Activated CD4-positive, alpha-beta memory T cell treated with anti-CD3 and anti-CD28 coated beads, Interleukin-2, amount 10 ng/mL, durations not matched to agents 7 days and 5 days (primary cell): ENCODE measurements at places on chromosomes 2 and 18. TPM values are rescaled to one million over a fixed set of nuclear protein-coding genes. Genes with fewer than 3 reads are reported as not detected.

The SP140 gene
- 137 TPM for total RNA-seq

DNA sequence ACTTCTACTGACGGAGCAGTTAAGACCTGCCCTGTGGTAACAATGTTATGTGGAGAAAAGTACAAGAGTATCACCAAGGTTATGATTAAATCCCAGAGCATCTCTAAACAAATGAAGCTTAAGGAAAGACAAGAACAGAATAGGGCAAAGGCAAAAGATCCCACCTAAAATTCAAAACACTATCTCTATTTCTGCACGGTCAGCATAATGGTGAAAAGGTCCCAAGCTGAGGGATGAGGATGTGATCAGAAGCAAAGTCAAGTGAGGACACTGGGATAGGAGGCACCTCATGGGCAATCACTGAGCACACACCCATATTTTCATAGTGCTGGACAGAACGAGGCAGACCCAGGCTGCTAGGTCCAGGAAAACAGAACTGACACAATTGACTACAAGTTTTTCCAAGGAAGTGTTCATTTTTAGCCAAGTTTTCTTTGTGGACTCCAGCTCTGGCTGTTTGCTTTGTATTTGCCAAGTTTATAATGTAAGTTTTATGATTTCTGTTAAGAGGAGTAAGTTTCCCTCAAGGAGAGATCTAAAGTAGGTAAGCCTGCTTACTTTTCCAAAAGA is 77.8 kb downstream of the NCKAP5 start:
- no peaks in the 10 kb centered on the region for H3K36me3 ChIP-seq
- no peak overlapping the region for H3K27ac ChIP-seq
- H3K27me3 ChIP-seq: no peaks in the 10 kb centered on the region
- no peaks in the 10 kb centered on the region for H3K4me1 ChIP-seq

DNA sequence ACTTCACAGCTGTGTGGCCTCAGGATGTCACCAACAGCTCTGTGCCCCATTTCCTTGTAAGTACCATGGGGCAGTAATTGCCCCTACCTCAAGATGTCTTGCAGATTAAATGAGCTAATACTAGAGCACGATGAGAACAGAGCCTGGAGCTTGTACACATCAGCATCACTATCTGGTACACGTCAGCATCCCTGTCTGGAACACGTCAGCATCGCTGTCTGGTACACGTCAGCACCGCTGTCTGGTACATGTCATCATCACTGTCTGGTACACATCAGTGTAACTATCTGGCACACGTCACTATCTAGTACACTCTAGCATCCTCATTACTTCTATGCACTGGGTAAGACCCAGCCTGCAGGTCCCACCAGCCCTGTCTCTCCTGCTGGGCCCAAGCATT is 37.2 kb downstream of the AQP12A start:
- no peaks in the 10 kb centered on the region for H3K36me3 ChIP-seq
- no peak for DNase-seq
- no peak overlapping the region for H3K4me3 ChIP-seq
- no peaks in the 10 kb centered on the region for H3K4me1 ChIP-seq
- no peaks in the 10 kb centered on the region for H3K27me3 ChIP-seq

The ERLEC1 gene
- total RNA-seq: 32.6 TPM

- H3K27me3 ChIP-seq: peaks cover 42% of the 10 kb centered on the region
- no peak within 1 kb of the TSS for H3K27ac ChIP-seq
- H3K36me3 ChIP-seq: no peaks in the 10 kb centered on the region
- H3K4me1 ChIP-seq: peaks cover 8% of the 10 kb centered on the region
- H3K4me3 ChIP-seq: peak within 1 kb of the TSS; percentile 49
Measured at GRCh38 chr2:121284463-121285449, at the start of gene TFCP2L1. Gene TFCP2L1 (minus strand): TSS chr2:121285202. CDS start chr2:121285109, 93 bp downstream.

GRCh38 chr2:37875403-37875906 is 49.6 kb upstream of the RMDN2 start:
- H3K27me3 ChIP-seq: no peaks in the 10 kb centered on the region
- DNase-seq: no peak
- H3K36me3 ChIP-seq: no peaks in the 10 kb centered on the region
- H3K27ac ChIP-seq: no peak overlapping the region

The UGT1A7 gene
- not detected for total RNA-seq

The MRO gene
- total RNA-seq: not detected

GRCh38 chr18:48671561-48671945 is 132.7 kb downstream of the CTIF start:
- no peaks in the 10 kb centered on the region for H3K27me3 ChIP-seq
- no peak for DNase-seq
- H3K27ac ChIP-seq: no peak overlapping the region
- H3K4me1 ChIP-seq: peaks cover 3% of the 10 kb centered on the region

GRCh38 chr18:10508591-10508990 is 17.2 kb upstream of the NAPG start:
- H3K4me1 ChIP-seq: no peaks in the 10 kb centered on the region
- no peaks in the 10 kb centered on the region for H3K36me3 ChIP-seq
- DNase-seq: no peak
- H3K27ac ChIP-seq: no peak overlapping the region
- no peak overlapping the region for H3K4me3 ChIP-seq
- peaks cover 6% of the 10 kb centered on the region for H3K27me3 ChIP-seq

The ASTL gene
- 0.25 TPM for total RNA-seq

- peaks cover 17% of the 10 kb centered on the region for H3K4me1 ChIP-seq
- H3K27me3 ChIP-seq: peaks cover 10% of the 10 kb centered on the region
- no peak overlapping the region for H3K4me3 ChIP-seq
- no peak overlapping the region for H3K27ac ChIP-seq
- no peaks in the 10 kb centered on the region for H3K36me3 ChIP-seq
Measured at GRCh38 chr2:200300638-200301314, 5.7 kb upstream of the SPATS2L start.

The LIMS2 gene
- total RNA-seq: 15.0 TPM

The TLX2 gene
- total RNA-seq: 2.6 TPM

GRCh38 chr2:241885946-241886643 is 16.6 kb downstream of the RTP5 start:
- H3K27me3 ChIP-seq: no peaks in the 10 kb centered on the region
- peaks cover 30% of the 10 kb centered on the region for H3K36me3 ChIP-seq
- no peak for DNase-seq
- H3K4me3 ChIP-seq: no peak overlapping the region

DNA sequence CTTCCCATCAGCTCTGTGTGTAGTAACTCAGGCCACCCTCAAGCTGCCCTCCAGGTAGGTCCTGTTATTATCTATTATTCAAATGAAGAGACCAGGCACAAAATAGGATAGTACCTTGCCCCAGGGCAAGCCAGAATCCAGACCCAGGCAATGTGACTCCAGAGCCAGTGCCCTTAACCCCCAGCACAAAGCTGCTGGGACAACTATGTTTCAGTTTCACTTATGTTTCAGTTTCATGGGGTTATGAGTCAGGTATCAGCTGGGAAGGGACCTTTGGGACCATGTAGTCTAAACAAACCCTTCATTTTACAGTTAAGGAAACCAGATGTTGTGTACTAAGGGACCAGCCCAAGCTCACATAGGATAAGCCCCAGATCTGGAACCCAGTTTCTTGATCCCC is 10.0 kb downstream of the HK2 start:
- peaks cover 15% of the 10 kb centered on the region for H3K36me3 ChIP-seq
- no peaks in the 10 kb centered on the region for H3K27me3 ChIP-seq
- peak overlapping the region; percentile 89 for H3K27ac ChIP-seq
- DNase-seq: peak; percentile 54
- peak overlapping the region; percentile 65 for H3K4me3 ChIP-seq
- H3K4me1 ChIP-seq: peaks cover 91% of the 10 kb centered on the region

GRCh38 chr2:46390036-46390435 is 89.3 kb upstream of the TMEM247 start:
- H3K4me3 ChIP-seq: no peak overlapping the region
- H3K27me3 ChIP-seq: peaks cover 3% of the 10 kb centered on the region
- DNase-seq: no peak
- H3K27ac ChIP-seq: no peak overlapping the region

The DYNAP gene
- not detected for total RNA-seq

The EFEMP1 gene
- total RNA-seq: not detected

The LYG2 gene
- not detected for total RNA-seq

DNA sequence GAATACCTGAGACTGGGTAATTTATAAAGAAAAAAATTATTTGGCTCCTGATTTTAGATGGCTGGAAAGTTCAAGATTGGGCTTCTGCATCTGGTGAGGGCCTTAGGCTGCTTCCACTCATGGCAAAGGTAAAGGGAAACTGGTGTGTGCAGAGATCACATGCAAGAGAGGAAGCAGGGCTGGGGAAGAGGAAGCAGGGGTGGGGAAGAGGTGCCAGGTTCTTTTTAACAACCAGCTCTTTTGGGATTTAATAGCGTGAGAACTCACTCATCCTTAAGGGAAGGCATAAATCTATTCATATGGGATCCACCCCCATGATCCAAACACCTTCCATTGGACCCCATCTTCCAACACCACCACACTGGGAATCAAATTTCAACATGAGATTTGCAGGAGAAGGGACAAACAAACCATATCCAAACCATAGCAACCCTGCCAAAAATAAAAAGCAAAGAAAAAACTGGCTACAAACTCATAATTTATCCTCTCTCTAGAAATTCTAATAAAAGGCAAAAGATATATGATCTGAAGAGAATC is 30.4 kb downstream of the PRKRA start:
- H3K36me3 ChIP-seq: peaks cover 63% of the 10 kb centered on the region
- no peaks in the 10 kb centered on the region for H3K27me3 ChIP-seq
- H3K4me1 ChIP-seq: peaks cover 38% of the 10 kb centered on the region
- no peak overlapping the region for H3K27ac ChIP-seq

DNA sequence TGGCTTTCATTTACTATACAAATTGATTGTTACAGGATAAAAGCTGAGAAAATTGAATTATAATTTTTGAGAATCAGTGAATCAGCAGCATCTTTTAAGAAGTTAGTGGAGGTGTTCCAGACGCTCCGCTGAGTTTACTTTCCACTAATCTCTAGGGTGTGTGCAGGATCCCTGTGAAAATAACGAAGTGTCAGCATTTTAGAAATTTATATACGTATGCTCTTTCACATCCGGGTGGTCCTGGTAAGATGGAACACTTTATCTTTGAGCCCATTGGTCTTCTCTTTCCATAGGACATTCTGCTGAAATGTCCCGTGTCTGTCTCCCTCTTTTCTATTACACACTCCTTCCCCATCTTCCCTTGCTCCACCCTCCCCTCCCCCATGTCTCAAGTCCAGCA is 268.6 kb upstream of the LRRTM1 start:
- no peaks in the 10 kb centered on the region for H3K27me3 ChIP-seq
- DNase-seq: no peak
- H3K27ac ChIP-seq: no peak overlapping the region
- H3K4me1 ChIP-seq: no peaks in the 10 kb centered on the region
- H3K4me3 ChIP-seq: no peak overlapping the region

DNA sequence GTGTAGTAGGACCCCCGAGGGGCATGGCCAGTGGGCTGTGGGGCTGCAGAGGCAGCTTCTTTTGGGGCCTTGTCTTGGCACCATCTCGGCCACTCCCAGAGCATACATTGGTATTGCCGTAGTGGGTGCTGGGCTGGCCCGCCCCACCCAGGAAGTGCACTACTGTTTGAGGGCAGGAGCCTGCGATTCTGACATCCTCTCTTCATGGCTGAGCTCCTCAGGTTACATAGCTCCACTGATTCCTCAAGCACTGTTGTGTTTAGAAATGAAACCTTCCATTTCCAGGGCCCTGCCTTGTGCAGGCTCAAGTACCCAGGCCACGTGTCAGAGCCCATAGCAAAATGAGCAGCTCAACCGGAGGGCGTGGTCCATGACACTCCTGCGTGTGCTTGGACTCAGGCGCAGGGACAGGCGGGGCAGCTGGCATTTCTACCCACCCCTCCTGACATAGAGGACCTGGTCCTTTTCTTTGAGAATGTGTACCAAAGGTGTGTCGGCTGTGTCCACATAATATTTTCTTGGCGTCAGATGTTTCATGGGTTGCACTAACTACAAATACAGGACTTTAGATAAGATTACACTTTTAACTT is 67.9 kb downstream of the DGKD start:
- H3K4me3 ChIP-seq: peak overlapping the region; percentile 70
- no peaks in the 10 kb centered on the region for H3K27me3 ChIP-seq
- peak overlapping the region; percentile 99 for H3K27ac ChIP-seq

The COL6A3 gene
- total RNA-seq: 1.3 TPM

- no peaks in the 10 kb centered on the region for H3K27me3 ChIP-seq
- no peak for DNase-seq
- H3K4me1 ChIP-seq: no peaks in the 10 kb centered on the region
- no peak overlapping the region for H3K4me3 ChIP-seq
- no peak overlapping the region for H3K27ac ChIP-seq
- H3K36me3 ChIP-seq: no peaks in the 10 kb centered on the region
Measured at GRCh38 chr18:72056171-72056570, 488.0 kb downstream of the CBLN2 start.

- H3K27me3 ChIP-seq: peaks cover 6% of the 10 kb centered on the region
- peak overlapping the region; percentile 84 for H3K4me3 ChIP-seq
- H3K27ac ChIP-seq: peak overlapping the region; percentile 72
- peaks cover 36% of the 10 kb centered on the region for H3K36me3 ChIP-seq
- peaks cover 63% of the 10 kb centered on the region for H3K4me1 ChIP-seq
Measured at GRCh38 chr2:12718015-12718671, 1.4 kb downstream of the TRIB2 start.

GRCh38 chr2:216113572-216113971 is 4.4 kb downstream of the XRCC5 start:
- DNase-seq: no peak
- H3K27ac ChIP-seq: peak overlapping the region; percentile 88
- H3K4me1 ChIP-seq: peaks cover 87% of the 10 kb centered on the region
- peaks cover 84% of the 10 kb centered on the region for H3K36me3 ChIP-seq
- no peaks in the 10 kb centered on the region for H3K27me3 ChIP-seq

GRCh38 chr18:48620071-48620470 is 81.2 kb downstream of the CTIF start:
- no peaks in the 10 kb centered on the region for H3K4me1 ChIP-seq
- no peaks in the 10 kb centered on the region for H3K36me3 ChIP-seq
- H3K4me3 ChIP-seq: no peak overlapping the region
- H3K27me3 ChIP-seq: no peaks in the 10 kb centered on the region
- no peak overlapping the region for H3K27ac ChIP-seq

DNA sequence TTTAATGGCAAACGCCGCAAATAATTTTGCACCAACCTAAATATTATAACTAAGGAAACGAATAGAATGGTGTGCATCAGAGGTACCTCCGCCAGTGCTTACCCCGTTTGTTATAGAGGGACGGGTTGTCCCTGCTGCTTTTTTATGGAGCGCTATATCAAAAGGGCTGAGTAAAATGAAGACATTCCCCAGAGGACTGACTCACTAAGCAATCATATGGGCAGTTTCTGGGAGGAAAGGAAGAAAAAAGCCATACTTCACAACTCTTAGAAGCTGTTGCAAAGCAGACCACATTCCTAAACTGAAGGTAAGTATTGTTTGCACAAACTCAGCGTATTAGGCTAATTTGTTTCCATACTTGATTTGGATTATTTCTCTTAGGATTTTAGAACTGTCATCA is 12.9 kb downstream of the ID2 start:
- H3K27ac ChIP-seq: no peak overlapping the region
- no peak for DNase-seq
- no peak overlapping the region for H3K4me3 ChIP-seq
- peaks cover 5% of the 10 kb centered on the region for H3K4me1 ChIP-seq

GRCh38 chr2:7325186-7325585 is 408.0 kb downstream of the RNF144A start:
- H3K36me3 ChIP-seq: no peaks in the 10 kb centered on the region
- no peak overlapping the region for H3K4me3 ChIP-seq
- H3K4me1 ChIP-seq: no peaks in the 10 kb centered on the region
- peaks cover 10% of the 10 kb centered on the region for H3K27me3 ChIP-seq
- no peak overlapping the region for H3K27ac ChIP-seq

- no peak overlapping the region for H3K27ac ChIP-seq
- no peak for DNase-seq
- H3K27me3 ChIP-seq: no peaks in the 10 kb centered on the region
- no peaks in the 10 kb centered on the region for H3K4me1 ChIP-seq
- no peak overlapping the region for H3K4me3 ChIP-seq
Measured at GRCh38 chr2:187169864-187170263, 278.2 kb downstream of the CALCRL start.

GRCh38 chr2:216109962-216110614 is 940 bp downstream of the XRCC5 start:
- peak overlapping the region; percentile 98 for H3K27ac ChIP-seq
- no peaks in the 10 kb centered on the region for H3K27me3 ChIP-seq
- peaks cover 54% of the 10 kb centered on the region for H3K36me3 ChIP-seq
- H3K4me1 ChIP-seq: peaks cover 61% of the 10 kb centered on the region
